Mesenchymal stem cell (in vitro differentiated cells and primary cell): ENCODE measurements at places on chromosomes 3 and 15.

- no peak for DNase-seq
Observed at GRCh38 chr15:39888809-39889208, 31.3 kb downstream of the GPR176 start.

- DNase-seq: peak; percentile 83
Observed at GRCh38 chr3:50347187-50347813, 1.8 kb upstream of the ZMYND10 start.

DNA sequence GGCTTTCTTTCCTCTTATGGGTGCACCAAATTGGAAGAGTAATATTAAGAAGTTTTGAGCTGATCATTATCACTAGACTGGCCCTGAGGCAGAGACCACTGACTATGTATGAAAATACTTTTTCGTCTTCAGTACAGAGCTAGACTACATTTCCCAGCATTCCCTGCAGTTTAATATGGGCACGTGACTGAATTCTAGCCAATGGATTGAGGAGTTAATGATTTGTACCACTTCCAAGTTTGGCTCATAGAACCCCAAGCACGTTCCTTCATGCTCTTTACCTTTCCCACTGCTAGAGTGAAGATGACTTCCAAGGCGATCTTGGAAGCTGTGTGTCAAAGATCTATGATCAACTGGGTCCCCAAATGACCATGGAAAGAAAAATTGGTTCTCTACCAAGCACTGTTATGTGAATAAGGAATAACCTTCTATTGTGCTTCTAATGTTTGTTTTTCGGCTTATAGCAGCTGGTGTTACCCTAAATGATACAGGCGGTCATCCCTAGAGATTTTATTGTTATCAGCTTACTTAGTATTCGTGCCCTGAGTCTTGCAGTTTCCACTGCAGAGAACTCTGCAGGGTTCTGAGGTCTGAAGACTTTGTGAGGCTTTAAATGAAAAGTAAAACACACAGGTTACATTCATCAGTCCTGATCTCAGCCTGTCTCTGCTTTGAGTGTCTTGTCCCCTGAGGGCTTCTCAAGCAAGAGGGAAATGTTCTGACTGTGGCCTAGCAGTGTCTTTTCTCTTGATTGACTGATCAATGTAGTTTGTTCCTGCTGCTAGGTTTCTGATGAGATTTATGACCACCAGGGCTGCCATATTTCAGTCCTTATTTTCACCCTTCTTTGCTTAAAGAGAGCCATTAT lies 486.8 kb downstream of the PDCD6IP start:
- DNase-seq: no peak

- DNase-seq: peak; percentile 71
Observed at GRCh38 chr3:8845641-8846040, 76.2 kb upstream of the OXTR start.

DNA sequence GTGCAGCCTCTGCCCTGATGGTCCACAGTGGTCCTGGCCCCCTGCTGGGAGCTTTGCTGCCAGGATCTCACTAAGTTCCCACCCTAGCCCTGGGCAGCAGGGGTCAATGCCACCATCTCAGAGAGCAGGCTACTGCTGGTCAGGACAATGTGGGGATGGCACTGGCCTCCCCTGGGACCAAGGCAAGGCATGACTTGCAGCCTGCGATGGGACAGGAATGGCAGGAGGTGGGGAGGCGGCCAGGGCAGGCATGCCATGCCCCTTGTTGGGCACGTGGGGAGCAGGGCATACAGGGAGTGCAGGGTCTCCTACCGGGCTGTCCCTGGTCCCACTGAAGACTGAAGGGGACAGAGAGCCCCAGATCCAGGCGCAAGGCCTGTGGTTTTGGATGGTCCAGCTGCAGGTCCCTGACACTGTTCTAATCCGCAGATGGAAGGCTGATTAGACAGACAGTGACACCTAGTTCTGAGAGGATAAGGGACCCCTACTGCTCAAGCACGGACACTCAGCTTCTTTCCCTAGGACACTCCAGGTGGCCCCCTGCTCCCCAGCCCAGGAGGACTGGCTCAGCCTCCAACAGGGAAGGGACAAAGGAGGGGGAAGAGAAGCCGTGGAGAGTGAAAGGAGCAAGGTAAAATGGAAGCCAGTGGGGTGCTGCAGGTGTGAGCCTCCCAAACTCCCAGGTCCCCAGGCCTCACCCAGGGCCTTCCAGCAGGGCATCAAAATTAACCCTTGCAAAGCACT lies 69.2 kb upstream of the RPL32 start:
- DNase-seq: no peak

GRCh38 chr15:24848050-24848449 lies 106.7 kb upstream of the SNRPN start:
- DNase-seq: peak; percentile 66

- DNase-seq: no peak
Observed at GRCh38 chr15:86063356-86064095, 16.1 kb upstream of the AGBL1 start.

- no peak for DNase-seq
Observed at GRCh38 chr3:111970376-111970775, 8.4 kb upstream of the ABHD10 start.

- DNase-seq: peak; percentile 39
Observed at GRCh38 chr3:30576946-30577345, 29.5 kb upstream of the TGFBR2 start.

DNA sequence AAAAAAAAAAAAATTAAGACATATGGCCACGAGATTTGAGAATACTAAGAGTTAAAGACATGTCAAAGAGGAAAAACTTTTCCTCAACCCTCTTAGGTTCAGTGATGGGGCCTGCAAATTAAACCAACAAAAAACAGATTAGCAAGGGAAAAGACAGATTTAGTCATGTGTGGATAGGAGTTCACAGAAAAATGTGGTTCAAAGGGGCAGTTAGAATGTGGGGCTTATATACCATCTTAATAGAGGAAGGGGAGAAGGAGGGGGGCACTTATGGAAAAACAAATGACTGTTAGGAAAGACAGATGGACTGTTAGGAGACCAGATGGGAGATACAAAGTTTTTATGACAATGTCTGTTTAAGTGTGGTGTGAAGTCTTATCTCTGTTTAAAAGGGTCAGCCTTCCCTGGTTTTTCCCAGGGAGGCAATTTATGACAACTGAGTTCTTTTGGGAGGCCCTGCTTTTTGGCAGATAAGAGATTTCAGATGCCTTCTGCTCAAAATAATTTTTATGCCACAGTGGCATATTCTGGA lies 68.7 kb upstream of the FURIN start:
- no peak for DNase-seq

DNA sequence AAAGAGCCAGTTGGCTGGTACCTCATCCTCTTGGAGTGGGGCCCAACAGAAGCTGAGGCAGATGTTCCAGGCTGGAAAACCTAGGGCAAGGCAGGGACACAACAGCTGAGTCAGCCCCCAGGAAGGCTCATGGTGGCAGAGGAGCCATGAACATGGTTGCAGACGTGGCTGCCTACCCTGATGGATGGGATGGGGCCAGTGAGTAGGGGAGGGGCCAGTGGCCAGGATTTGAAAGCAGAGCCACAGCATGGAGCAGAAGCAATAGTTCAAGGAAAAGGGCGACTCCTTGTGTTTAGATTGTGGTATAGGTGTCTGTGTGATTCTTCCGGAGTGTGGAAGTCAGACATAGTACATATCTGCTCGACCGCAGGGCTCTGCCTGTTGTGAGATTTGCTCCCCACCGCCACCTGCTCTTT lies 24.2 kb downstream of the PXYLP1 start:
- peak; percentile 20 for DNase-seq

GRCh38 chr15:74800559-74801094 lies 12.0 kb upstream of the LMAN1L start:
- no peak for DNase-seq

GRCh38 chr3:17852217-17852616 lies 109.8 kb upstream of the TBC1D5 start:
- no peak for DNase-seq

- DNase-seq: peak; percentile 65
Observed at GRCh38 chr15:37880009-37880834, 54.2 kb upstream of the TMCO5A start.

DNA sequence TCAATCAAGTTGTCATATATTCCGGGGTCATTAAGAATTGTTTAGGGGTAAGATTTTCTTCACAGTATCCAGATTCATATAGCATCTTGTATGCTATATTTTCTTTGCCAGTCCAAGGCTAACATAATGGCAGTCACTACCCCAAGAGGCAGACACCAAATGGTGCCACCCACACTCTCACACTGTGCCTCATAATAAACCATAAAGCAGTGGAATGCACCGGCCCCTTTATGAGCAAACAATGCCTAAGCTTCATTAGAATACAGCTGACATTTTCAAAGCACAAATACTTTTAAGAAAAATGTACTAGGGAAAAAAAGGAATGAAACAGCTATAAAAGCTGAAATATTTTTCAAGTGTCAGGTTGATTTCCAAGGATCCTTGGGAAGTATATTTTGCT lies 121.6 kb downstream of the TFDP2 start:
- DNase-seq: peak; percentile 47

DNA sequence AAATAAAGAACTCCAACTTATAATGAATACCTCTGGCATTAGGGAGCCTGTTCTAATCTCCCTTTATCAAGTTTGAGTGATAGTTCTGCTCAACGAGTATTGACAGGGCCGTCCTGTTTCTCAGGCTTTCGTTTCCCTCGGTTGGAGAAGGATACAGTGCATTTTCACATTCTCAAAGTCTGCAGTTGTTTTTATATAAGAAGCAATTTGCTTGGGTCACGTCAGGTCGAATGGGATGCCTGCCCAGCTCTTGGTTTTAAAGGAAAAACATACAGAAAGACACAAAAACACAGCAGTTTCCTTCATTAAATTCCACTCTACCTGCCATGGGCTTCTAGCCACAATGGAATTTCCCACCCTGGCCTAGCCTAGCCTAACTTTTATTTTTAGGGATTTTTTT lies 366.3 kb downstream of the TIGIT start:
- DNase-seq: no peak

GRCh38 chr15:66955871-66956585 lies 109.4 kb upstream of the SMAD3 start:
- DNase-seq: peak; percentile 26

DNA sequence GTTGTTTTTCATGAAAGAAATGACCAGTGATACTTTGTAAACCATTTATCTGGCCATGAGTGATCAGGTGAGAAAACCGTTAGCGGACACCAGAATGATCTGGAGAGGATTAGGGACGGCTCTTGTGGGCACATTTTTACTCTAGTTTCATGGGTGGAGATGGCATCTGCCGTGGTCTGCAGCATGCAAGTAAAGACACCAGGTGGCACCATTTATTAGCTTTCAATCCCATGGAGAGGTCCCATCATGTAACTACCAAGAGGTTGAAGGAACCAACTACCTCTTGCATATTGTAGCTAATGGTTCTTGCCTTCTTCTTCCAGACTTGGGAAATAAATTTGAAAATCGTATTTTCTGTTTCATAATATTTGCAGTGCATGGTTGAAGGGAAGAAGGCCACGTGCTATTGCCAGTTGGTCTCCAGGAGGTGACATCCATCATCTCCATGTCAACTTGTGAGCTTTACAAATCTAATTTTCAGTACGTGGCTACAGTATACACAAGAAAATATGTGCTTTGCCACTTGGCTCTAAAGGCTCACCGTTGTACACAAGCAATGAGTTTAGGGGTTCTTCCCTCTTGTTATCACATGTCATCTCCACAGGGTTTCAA lies 1.5 kb upstream of the MAPKBP1 start:
- peak; percentile 85 for DNase-seq

DNA sequence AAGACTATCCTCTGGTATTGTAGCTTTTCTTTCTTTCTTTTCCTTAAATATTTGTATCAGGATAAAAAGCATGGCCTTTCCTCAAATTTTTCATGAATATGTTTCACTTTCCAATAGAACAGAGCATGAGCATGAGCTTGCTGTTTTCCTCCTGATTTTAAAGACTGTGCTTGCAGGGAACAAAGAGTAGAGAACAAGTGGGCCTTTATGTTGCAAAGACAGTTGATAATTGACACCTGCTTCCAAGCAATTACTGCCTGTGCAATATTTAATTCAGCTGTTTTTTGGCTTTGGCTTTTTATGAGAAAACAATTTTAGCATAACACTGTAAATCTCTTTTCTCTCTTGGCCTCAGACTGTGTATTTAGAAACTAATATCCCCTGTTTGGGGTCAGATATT lies 263.6 kb upstream of the AZI2 start:
- DNase-seq: no peak
